ENCODE measurements at places on chromosomes 1 and 21.

GRCh38 chr1:156497078-156497742 is 3.4 kb downstream of the MEF2D start:
- no peak for DNase-seq

GRCh38 chr1:234743791-234744611 is 134.0 kb upstream of the IRF2BP2 start:
- DNase-seq, result no peak

DNA sequence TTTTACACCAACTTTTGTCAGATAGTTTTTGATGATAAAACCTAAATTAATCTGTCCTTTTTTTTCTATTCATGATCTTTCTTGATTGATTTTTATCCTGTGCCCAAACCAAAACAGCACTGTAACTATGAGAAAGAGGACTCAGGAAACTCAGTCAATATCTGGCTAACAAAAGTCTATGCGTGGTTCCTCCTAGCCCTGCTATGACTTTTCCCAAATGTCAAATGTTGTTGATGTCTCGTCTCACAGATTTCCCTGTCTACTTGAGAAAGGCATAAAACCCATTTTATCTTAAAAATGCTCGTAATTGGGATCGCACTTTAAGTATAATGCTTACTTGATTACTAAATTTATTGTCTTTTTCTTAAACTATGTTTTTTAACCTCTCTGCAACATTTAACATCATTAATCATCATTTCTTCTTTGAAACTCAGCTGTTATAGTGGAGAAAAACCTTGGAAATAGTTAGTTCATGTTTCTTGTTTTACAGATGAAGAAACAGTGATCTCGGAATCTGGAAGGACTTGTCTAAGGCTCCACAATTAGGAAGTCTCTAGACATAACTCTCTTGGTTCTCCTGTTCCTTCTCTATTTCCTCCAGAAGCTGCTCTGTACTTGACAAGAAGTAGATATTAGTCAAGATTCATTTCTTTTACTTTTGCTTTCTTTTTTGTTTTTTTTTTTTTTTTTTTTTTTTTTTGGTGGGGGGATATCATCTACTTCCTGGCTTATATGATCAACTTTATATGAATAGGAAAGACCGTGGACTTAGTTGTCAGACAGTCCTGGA is 26.2 kb upstream of the PTPRC start:
- no peak for DNase-seq

DNA sequence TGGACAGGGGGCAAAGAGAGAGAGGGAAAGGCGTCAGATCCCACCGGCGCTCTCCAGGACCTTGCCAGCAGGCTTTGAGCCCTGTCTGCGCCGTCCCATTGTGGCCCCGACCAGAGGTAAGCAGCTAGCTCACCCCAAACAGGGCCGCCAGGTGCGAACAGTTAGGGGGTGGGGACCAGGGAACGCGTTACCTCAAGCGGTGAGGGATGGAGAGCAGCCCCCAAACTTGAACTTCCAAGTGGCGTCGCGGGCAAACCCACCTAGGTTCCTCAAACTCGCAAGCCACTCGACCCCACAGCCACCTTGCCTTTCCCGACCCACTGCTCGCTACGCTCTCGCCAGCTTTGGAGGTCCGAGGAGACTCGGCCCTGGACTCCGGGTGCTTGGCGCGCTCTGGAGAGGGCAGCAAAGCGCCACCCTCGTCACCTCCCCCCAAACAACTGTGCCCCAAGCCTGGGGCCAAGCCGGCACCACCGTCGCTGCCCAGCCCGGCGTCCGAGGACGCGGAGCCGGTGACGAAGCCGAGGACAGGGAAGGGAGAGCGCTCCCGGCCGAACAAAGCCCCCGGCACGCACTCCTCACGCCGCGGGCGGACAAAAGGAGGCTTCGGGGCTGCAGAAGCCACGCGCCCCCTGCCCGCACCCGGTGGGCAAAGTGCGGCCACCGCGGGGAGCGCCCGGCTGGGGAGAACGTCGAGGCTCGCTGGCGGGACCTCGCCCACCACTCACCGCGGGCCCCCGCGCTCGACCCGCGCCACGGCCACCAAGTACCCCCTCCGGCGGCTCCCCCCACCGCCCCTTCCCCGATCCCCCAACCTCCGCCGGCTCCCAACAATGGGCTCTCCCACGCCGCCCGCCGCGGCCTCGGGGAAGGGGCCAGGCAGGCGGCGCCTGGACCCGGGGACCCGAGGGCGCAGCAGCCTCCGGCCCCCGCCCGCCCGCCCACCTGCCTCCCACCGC is 976 bp downstream of the SSBP3 start:
- DNase-seq, result peak; percentile 40

DNA sequence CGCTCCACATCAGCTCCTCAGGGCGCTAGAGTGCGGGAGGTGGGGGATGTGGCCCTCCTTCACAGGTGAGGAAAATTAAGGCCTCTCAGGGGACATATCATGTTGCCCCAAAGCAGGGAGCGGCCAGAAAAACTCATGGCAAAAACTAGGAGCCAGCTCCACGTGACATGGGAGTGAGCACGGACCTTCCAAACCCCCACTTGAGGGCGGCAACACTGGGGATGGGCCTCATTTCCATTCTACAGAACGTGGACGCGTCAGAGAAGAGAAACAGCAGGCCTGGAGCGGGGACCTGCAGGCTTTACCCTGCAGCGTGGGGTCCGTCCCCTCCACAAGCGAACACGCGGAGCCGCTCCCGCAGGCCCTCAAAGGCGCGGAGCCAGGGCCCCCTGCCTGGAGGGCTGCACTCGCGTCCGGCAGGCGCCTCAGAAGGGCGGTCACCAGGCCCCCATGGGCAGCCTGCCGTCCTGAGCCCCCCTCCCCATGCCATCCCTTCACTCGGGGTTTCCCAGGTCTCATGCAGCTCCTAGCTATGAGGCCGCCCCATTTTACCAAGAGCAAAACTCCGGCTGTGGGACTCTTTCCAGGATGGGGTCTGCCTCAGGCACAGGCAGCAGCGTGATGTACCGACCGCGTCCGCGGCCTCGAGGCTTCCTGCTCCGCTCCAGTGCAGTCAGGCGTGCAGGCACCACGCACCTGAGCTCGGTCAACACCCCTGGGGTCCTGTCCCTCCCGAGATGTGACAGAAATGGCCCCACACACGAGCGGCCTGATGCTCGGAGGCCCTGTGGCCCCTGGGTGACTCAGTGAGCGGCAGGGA is 5.5 kb downstream of the CFAP410 start:
- no peak for DNase-seq

- DNase-seq, result no peak
Measured at GRCh38 chr21:33205476-33205875, 24.3 kb upstream of the IFNAR2 start.

- peak; percentile 47 for DNase-seq
Measured at GRCh38 chr1:235326719-235327558, 1.0 kb downstream of the ARID4B start.

DNA sequence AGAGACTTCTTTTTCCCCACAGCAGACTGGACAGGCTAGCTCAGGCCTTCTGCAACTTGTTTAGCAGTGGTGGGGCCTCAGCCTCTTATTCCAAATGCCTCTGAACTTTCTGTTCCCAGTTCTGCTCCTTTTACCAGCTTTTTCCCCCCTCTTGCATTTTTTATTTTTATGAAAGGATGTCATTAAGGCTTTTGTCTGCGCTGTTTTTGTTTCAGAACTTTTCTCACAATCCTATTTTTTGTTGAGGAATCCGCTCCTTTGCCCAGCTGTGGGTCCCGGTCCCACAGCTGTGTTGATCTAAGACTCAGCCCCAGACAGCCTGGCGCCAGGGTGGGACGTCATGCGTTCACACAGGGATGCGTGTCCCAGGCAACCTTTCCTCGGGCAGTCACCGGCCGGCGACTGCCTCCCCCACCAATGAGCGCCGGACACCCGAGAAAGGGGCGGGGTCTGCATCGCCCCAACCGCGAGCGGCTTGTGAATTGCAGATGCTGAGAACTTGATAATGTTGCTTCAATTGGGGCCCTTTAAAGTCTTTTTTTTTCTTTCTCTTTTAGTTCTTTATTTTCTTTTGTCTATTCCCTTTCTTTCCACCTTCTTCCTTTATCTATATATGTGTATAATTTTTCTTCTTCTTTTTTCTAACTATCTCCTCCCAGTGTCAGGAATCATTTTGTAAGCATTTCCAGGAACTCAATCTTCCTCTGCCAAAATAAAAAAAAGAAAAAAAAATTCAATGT is 3.0 kb upstream of the ID3 start:
- peak; percentile 87 for DNase-seq

- peak; percentile 71 for DNase-seq
Measured at GRCh38 chr1:16146279-16147155, 9.4 kb downstream of the EPHA2 start.

- DNase-seq, result no peak
Measured at GRCh38 chr1:24596401-24596880, 40.6 kb downstream of the NCMAP start.

DNA sequence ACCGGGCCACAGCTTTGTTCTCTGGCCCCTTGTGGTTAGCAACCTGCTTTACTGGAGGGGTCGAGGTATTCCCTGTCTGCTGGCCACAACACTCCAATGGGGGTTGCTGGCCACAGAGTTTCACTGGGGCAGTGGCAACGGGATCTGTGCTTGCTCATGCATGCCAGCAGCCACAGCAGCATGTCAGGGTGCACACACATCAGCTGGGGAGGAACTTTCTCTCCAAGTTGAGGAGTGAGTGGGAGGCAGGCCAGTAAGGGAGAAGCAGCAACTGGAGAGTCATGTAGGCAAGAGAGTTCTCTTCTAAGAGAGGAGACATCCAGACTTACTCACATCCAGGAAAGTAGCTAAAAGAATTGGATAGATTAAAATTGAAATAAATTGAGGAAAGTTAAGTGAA is 38.0 kb downstream of the SAMD13 start:
- DNase-seq, result no peak

GRCh38 chr1:241990040-241990439 is 8.9 kb downstream of the MAP1LC3C start:
- DNase-seq, result peak; percentile 12

DNA sequence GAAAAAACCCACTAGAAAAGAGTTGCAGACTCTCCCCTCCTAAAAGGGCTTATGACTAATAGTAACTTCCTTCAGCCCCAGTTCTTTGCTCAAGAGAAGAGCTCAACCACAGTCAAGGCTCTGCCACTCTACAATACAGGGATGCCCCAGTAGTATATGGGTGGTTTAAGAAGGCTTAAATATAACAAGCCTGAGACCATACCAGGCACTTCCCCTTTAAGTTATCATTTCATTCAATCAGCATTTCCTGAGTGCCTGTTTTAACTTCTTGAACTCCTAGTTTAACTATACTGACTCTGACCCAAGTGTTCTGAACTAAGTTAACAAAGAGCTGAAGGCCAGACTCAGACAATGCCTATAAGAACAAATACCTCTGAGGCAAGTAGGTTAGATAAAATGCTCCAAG is 19.8 kb downstream of the PRPF38A start:
- DNase-seq, result no peak

DNA sequence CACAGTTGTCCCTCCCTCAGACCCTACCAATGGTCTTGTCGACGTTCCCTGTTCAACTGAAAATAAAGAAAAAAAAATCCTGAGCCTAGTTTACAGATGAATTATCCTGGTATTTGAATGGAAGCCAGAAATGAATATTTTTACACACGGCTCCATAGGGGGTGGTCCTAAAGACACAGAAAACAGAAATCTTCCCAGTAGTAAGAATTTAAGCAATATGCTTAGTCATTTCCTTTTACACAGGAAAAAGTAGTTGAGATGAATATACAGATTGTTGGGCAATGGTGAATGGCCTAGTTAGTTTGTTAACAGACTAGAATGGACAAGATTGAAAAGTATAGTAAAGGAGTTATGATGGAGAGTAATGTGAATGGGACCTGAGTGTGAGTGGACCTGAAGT is 67.4 kb downstream of the RGS18 start:
- no peak for DNase-seq

- DNase-seq, result no peak
Measured at GRCh38 chr21:28439788-28440187, 552.9 kb downstream of the LTN1 start.

DNA sequence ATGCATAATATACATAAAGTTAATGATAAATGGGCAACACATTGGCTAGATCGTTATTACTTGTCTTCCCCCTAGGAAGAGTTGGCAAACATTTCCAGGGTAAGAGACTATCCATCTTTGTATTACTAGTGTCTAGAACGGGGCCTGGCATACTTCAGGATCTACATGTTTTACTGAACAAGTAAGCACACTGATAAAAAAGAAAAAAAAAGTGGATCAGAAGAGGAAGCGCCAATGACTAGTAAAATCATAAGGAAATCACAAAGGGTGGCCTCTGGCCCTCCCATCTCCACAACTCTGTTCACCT is 482 bp downstream of the TM2D1 start:
- DNase-seq, result no peak

GRCh38 chr1:91856996-91857395 is 29.0 kb downstream of the TGFBR3 start:
- DNase-seq, result no peak

- DNase-seq, result no peak
Measured at GRCh38 chr1:232149287-232150201, 480.4 kb downstream of the SIPA1L2 start.

GRCh38 chr1:43366179-43366578 is 1.6 kb downstream of the ELOVL1 start:
- DNase-seq, result peak; percentile 87

DNA sequence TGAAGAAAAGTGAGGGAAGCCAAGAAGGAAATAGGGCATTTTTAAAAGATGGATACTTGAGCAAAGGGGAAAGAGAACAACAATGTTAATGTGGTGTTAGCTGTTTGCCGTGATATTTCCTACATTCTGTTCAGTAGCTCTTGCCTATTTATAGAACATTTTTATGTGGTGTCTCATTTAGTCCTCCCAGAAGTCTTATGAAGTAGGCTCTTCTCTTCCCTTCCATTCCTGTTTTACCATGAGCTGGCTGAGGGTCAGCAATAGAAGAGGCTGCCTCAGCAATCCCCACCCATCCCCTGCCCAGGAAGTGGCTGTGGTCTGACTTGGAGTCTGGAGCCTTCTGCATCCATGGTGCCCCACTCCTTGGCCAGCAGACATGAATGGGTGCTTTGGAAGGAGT is 60.1 kb downstream of the KIAA0040 start:
- no peak for DNase-seq

DNA sequence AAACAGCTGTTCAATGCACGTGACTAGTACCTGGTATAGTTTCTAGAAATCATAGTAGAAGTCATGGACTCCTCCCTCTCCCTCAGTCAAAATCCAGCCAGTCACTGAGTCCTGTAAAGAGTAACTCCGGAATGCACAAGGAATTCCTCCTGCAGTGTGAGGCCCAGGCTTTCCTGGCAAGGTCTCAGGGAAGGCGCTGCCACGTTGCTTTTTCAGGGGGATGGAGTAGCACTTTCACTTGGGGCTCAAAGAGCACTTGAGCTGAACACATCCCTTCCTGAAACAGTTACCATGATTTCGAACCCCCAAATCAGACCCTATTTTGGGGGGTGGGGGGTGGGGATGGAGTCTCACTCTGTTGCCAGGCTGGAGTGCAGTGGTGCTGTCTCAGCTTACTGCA is 26.4 kb upstream of the LRRC8D start:
- no peak for DNase-seq
